ENCODE measurements at places on chromosomes 1 and 21.

DNA sequence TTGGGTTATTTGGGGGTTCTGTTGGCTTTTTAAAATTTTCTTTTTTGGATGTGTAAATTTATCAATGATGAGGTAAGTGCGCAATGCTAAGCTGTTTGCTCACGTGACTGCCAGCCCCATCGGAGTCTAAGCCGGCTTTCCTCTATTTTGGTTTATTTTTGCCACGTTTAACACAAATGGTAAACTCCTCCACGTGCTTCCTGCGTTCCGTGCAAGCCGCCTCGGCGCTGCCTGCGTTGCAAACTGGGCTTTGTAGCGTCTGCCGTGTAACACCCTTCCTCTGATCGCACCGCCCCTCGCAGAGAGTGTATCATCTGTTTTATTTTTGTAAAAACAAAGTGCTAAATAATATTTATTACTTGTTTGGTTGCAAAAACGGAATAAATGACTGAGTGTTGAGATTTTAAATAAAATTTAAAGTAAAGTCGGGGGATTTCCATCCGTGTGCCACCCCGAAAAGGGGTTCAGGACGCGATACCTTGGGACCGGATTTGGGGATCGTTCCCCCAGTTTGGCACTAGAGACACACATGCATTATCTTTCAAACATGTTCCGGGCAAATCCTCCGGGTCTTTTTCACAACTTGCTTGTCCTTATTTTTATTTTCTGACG lies 3.1 kb downstream of the OLIG2 start:
- no peak for DNase-seq

GRCh38 chr1:182765391-182765790 lies 24.2 kb upstream of the NPL start:
- no peak for DNase-seq

- DNase-seq: no peak
These were observed 1814.0 kb downstream of the PLA2G4A start for GRCh38 chr1:188642704-188643103.

DNA sequence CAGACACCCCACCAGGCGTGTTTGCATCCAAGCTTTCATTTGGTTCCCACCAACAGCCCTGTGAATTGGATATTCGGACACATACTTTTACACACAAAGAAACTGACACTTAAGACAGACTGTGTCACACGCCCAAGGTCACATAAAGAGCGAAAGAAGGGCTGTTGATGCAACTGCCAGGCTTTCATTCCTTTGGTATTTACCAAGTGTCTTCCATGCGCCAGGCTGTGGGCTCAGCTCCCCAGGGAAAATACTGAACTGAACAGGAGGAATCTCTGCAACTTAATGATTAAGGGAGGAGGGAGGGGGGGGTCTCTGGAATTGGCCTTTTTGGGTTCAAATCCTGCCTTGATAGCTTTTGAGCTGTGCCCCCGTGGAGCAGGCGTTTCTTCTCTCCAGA lies 122.8 kb downstream of the ACTL8 start:
- DNase-seq: no peak

GRCh38 chr21:42868196-42868595 lies 11.1 kb downstream of the WDR4 start:
- DNase-seq: no peak

- no peak for DNase-seq
These were observed 23.9 kb downstream of the CHD1L start for GRCh38 chr1:147266381-147266780.

DNA sequence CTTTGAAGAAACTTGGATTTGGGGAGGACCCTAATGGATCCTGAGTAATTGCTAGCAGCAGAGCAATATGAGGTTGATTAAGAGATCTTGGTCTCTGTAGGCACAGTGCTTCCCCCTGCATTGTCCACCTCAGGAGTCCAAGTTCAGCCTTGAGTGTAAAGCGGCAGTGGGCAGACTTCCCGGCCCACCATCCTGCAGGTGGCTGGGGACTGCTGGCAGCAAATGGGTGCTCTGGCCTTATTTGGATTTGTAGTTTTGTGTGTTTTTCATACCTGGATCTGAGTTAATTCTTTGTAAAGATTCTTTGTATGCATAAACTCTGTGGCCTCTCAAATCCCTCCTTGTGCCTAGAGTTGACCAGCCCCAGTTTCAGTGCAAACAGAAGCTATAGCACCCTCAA lies 7.6 kb downstream of the BARHL2 start:
- no peak for DNase-seq

DNA sequence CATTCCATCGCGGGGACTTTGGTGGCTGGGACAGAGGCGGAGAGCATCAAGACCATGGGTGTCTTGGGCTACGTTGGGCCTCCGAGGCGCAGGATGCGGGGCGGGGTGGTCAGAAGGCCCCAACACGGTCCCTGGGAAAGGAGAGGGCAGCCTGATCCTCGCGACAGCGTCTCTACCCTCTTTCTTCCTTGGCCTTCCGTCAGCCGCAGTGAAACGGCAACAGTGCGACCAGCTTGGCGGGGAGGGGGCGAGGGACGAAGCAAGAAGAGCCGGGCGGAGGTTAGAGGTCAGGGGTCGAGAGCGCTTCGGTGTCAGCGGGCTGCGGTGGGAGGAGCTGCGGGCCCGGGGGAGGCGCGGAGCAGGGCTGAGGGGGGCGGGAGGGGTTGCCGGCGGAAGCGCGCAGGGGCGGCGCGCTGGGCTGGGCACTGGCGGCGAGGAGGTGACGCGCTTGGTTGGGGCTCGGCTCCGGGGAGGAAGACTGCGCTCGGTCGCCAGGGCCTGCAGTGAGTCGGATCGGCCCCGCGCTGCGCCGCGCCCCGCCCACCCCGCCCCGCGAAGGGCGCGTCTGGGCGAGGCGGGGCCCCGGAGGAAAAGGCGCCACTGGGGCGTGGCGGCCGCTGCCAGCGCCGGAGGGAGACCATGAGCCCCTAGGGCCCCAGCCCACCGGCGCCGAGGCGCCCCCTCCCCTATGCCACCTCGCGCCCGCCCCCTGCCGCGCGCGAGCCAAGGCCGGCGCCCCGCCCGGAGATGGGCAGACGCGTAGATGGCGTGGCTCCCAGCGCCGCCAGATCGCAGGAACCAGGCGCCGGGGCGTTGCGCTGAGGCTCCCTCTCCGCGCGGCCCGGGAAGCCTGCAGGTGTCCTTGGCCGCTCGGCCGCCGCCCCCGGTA lies at the start of gene KCNC4:
TSS of gene KCNC4 (plus strand) at position 600 of the 889 bp plus-strand sequence. CDS start 1,186 bp downstream, outside the sequence.
- peak; percentile 89 for DNase-seq

GRCh38 chr1:43511394-43511793 lies 19.3 kb upstream of the PTPRF start:
- no peak for DNase-seq

DNA sequence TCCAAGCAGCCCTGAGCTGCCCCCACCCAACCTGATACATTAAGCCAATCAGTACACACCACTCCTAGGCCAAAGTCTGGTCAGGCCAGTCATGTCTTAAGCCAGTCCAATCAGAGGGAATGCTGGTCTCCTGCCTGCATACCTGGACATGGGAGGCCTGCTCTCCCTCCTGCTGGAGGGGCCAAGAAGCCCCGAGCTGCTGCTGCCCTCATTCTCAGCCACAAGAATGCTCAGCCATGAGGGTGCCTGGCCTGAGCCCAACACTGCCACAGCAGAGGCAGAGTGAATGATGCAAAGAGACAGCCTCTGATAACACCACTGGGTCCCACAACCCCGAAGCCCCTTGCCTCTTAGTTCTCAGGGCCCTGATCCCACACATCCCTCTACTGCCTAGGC lies 23.0 kb downstream of the CHD5 start:
- no peak for DNase-seq

GRCh38 chr1:155170806-155171205 lies 2.3 kb downstream of the KRTCAP2 start:
- no peak for DNase-seq

DNA sequence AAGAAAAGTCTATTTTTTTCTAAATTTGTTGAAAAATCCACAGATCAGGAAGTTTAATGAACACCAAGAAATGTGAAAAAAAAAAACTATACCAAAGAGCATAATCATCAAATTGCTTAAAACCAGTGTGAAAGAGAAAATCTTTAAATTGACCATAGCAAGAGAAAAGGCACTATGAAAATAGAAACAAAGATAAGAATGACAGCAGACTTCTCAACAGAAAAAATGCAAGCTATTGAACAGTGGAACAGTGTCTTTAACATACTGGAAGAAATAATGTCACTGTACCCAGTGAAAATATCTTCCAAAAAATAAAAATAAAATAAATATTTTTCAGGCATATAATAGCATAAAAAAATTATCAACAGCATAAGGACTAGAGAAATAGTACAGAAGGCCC lies 243.0 kb upstream of the GJB5 start:
- no peak for DNase-seq

- no peak for DNase-seq
These were observed 5.1 kb downstream of the FNDC7 start for GRCh38 chr1:108717774-108718316.

DNA sequence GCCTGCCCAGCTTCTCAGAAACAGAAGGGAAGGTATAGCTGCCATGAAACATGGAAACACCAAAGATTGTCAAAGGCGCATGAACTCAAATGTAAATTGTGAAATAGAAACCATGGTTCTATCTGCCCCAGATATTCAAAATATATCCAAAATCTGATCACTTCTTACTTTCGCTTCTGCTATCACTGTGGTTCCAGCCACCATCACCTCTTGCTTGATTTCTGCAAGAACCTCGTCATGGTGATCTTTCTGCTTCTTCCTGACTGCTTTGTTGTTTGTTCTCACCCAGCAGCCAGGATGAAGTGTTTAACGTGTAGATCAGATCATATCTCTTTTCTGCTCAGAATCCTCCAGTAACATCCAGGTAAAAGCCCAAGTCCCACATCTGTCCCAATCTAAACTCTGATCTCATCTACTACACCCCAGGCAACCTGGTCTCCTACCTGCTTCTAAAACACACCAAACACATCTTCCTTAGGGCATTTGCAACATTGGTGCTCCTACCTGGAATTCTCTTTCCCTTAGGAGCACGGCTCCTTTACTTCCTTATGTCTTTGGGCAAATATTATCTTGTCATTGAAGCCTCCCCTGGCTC lies 10.5 kb upstream of the LMO4 start:
- DNase-seq: no peak

DNA sequence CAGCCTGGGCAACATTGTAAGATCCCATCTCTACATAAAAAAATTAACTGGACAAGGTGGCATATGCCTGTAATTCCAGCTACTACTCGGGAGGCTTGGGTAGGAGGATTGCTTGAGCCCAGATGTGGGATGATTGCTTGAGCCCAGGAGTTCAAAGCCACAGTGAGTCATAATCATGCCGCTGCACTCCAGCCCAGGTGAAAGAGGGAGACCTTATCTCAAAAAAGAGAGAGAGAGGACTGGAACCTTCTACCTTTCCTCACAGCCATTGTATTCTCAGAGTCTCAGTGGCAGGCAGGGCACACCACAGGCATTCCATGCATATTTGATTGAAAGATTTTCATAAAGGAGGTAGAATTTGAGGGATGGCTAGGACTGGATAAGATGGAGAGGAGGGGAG lies 78.4 kb downstream of the KIF14 start:
- no peak for DNase-seq
